ENCODE measurements at places on chromosomes 16 and 17.

DNA sequence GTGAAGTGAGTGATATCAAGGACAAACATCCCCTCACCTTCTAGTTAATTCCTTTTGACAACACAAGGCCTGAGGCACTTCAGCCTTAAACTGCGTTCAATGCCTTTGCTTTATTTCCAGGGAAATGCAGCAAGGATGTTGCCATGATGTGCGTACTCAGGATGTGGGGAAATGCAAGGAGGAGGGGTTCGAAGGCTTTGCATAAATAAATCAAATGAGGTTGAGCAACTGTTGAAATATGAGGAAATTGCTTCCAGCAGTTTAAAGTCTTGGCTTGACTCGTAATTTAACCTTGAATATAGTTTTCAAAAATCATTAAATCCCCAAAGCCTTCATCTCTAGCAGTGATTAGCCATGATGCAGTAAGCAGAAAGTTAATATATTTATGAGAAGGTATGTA is 81.8 kb upstream of the CCL2 start:
- DNase-seq: no peak
- no peak overlapping the region for H3K27ac ChIP-seq
- peaks cover 50% of the 10 kb centered on the region for H3K27me3 ChIP-seq
- no peak overlapping the region for H3K4me3 ChIP-seq
- no peaks in the 10 kb centered on the region for H3K4me1 ChIP-seq

DNA sequence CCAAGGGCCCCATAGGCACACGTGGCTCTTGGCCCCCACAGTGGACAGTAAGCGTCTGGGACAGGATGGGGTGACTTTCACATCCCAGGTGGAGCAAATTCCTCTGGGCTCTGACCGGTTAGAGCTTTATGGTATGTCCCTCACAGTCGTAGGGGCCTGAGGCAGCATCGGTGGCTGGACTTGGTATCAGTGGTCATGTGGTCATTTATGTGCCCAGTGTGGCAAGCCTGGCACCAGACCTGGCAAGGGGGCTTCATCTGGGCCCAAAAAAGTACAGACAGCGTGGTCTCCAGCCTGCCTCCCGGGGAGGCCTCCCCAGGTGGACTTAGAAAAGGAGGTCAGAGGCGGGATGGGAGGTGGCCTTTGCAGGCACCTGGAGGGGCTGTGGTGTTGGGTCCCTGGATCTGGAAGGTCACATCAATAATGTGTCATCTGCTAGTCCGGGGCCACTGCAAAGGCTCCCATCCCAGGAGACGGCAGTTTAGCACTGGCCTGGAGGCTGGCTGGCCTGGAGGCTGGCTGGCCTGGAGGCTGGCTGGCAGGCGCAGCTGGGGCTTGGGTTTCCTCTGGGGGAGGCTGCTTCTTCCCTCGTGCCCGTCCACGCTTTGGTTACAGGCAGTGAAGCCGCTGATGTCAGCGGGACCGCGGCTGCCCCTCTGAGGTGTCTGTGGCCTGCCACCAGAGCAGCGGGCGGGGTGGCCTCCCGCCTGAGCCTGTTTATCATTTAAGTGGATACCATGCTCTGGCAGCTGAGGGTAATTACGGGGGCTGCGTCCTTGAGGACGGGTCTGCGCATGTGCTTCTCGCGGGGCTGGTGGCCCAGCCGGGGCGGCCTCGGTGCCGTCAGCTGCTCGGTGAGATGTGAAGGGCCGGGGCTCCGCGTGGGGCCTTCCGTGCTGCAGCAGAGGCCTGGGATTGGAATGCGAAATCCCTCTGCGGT is 20.7 kb upstream of the CBX4 start:
- no peak overlapping the region for H3K27ac ChIP-seq
- peaks cover 68% of the 10 kb centered on the region for H3K27me3 ChIP-seq
- H3K36me3 ChIP-seq: peaks cover 14% of the 10 kb centered on the region
- peaks cover 3% of the 10 kb centered on the region for H3K4me1 ChIP-seq

GRCh38 chr17:5391678-5392077 is 27.8 kb downstream of the NUP88 start:
- no peaks in the 10 kb centered on the region for H3K27me3 ChIP-seq
- H3K4me3 ChIP-seq: no peak overlapping the region
- DNase-seq: no peak
- peaks cover 13% of the 10 kb centered on the region for H3K4me1 ChIP-seq
- peaks cover 92% of the 10 kb centered on the region for H3K36me3 ChIP-seq

DNA sequence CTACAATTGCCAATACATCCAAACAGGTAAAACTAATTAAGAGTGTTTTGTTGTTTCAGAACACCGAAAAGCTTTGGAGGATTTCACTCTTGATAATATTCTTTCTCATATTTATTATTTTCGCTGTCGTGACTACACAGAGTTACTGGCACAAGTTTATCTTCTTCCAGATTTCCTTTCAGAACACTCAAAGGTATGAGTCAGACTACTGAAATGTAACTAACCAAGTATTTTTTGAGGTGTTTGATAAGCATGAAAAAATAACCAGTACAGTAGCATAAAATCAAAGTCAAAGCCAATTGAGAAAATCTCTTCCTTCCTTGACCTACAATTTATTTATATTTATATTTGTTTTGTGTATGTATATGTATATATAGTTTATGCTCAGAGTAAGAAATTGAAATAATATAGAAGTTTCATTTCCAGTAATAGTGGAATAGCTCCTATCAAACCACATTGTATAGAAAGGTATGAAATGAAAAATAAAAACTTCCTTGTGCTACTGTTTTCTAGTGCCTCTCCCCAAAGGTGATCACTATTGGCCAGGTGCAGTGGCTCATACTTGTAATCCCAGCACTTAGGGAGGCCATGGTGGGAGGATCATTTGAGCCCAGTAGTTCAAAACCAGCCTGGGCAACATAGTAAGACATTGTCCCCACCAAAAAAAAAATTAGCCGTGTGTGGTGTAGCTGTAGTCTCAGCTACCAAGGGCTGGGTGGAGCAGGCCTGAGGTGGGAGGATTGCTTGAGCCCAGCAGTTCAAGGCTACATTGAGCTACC is 10.9 kb downstream of the RAD51C start:
- H3K36me3 ChIP-seq: peaks cover 19% of the 10 kb centered on the region
- H3K4me1 ChIP-seq: no peaks in the 10 kb centered on the region
- no peak for DNase-seq
- H3K27ac ChIP-seq: no peak overlapping the region
- H3K27me3 ChIP-seq: no peaks in the 10 kb centered on the region

- DNase-seq: no peak
- H3K27me3 ChIP-seq: peaks cover 68% of the 10 kb centered on the region
- H3K4me1 ChIP-seq: peaks cover 5% of the 10 kb centered on the region
- H3K4me3 ChIP-seq: no peak overlapping the region
Measured at GRCh38 chr17:15342460-15342859, 1.1 kb upstream of the TEKT3 start.
